T-helper 1 cell (primary cell): ENCODE measurements at places on chromosomes 4 and X.

- DNase-seq = no peak
Observed at GRCh38 chr4:77956917-77957316, 94.3 kb downstream of the MRPL1 start.

GRCh38 chr4:140326395-140326993 is 47.0 kb upstream of the SCOC start:
- no peak for DNase-seq

DNA sequence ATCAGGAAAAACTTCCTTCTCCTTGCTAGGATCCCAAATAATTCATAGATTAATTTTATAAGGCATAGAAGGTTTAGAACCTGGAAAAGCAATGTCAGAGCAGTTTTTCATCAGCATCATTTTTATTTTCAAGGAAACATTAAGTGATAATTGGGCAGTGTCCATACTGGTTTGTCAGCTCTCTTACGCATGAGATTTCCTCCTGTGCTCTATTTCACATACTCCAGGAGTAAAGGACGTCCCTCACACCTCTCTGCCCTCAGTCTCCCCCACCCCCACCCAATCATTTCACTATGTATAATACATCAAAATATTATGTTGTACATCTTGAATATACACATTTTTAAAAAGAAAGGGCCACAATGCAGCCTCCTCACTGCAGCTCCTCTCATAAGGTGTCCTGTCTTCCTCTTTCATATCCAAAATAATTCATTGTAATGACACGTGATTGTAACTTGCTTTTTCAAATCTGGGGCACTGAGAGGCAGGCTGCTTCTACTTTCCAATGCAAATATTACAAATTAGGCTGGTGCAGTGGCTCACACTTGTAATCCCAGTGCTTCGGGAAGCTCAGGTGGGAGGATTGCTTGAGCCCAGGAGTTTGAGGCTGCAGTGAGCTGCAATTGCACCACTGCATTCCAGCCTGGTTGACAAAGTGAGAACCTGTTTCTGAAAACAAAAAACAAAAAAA is 34.4 kb downstream of the ARHGEF38 start:
- no peak for DNase-seq

- no peak for DNase-seq
Observed at GRCh38 chr4:80082693-80083092, 9.7 kb upstream of the ANTXR2 start.

DNA sequence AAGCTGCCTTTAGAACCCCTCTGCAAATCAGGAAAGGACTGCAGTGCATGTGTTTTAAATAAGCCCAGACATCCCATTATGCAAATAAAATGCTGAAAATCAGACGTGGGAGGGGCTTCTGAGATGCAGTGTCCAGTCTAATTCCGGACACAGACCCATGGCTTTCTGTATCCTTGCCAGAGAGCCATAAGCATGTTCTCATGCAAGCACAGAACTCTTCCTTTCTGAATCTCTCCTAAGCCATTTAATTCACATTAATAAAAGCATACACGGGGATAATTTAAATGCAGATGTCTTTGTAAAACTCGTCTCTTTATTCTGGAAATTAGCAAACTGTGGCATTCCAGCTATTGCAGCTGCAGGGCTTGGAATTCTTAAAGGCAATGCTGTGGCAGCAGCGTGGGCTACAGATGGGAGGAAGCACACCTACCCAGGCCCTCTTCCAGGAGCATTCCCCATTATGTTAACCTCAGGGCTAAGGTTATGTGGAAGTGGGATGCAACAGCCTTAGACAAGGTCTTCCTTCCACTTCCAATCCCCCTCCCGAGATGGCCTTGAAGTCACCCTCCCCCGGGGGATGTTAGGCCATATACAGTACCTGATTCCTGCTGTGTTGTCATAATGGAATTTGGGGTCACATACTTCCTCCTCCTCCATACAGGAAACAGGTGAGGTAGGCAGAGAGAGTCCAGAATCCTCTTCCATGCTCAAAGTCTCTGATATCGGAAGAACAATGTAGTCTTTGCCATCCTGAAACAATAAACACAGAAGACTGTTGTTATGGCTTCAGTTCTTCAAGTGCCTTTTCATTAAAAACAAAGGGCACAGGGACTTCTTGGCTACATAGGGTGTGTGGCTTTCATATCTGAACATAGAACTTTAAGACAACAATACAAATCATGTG is 38.1 kb downstream of the KDR start:
- no peak for DNase-seq

DNA sequence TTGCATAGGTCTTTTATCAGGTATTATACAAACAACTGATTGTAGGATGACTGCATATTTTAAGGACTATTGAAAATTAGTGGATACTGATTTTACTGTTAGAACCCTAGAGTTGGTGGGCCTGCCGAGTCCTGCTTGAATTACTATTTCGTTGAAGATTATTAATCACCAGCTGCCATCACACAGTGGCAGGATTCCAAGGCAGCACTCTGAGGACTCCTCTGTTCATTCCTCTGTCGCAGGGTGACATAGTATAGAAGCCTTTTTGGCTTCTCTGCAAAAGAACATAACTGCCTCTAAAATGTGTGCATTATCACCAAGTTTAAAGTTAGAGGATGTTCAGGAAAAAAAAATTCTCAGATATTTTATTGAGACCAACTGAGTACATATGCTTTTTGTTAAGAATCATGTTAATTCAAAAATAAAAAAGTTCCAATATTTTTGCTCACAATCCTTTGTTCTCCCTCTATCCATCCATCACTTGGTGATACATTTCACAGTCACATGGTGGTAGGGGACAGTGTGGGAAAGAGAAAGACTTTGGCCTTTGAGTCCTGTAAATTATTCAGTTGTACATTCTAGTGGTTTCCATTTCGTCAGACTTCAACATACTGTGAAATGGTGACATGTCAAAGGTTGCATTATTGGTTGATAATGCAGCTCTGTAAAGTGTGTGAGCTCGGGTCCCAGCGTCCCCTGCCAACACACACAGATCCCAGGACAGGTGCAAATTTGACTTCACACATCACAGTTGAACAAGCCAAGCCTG is 332.5 kb downstream of the GRID2 start:
- DNase-seq = no peak

GRCh38 chrX:16848541-16848940 is 21.6 kb downstream of the RBBP7 start:
- DNase-seq = no peak

GRCh38 chr4:134147941-134148340 is 53.6 kb downstream of the PABPC4L start:
- DNase-seq = no peak

- DNase-seq = no peak
Observed at GRCh38 chr4:53221832-53222480, 143.9 kb downstream of the SCFD2 start.

- no peak for DNase-seq
Observed at GRCh38 chr4:87738483-87738882, 60.9 kb upstream of the IBSP start.

GRCh38 chrX:20300822-20301221 is 34.1 kb upstream of the RPS6KA3 start:
- DNase-seq = no peak

- no peak for DNase-seq
Observed at GRCh38 chr4:164977243-164978164, at the start of gene TRIM61. Gene TRIM61, minus strand, starts transcription at chr4:164977657. Its CDS starts 7,655 bp downstream, at chr4:164970002.
